ENCODE measurements at places on chromosomes 5 and 9. TPM values are rescaled to one million over a fixed set of nuclear protein-coding genes. Genes with fewer than 3 reads are reported as not detected.

SLC6A3 gene
- total RNA-seq, result 0.57 TPM

ZNF354C gene
- total RNA-seq, result 5.7 TPM

NDST1 gene
- 54.3 TPM for total RNA-seq

CDKN2B-AS1 gene
- 1.5 TPM for total RNA-seq

All from ureter (tissue), 1 donor.